ENCODE measurements at places on chromosomes 12 and 14. TPM values are rescaled to one million over a fixed set of nuclear protein-coding genes. Genes with fewer than 3 reads are reported as not detected.

- H3K36me3 ChIP-seq, result peaks cover 16% of the 10 kb centered on the region
- peak overlapping the region; percentile 87 for H3K4me3 ChIP-seq
These were observed 652 bp upstream of the SELPLG start for GRCh38 chr12:108634341-108634751.

DNA sequence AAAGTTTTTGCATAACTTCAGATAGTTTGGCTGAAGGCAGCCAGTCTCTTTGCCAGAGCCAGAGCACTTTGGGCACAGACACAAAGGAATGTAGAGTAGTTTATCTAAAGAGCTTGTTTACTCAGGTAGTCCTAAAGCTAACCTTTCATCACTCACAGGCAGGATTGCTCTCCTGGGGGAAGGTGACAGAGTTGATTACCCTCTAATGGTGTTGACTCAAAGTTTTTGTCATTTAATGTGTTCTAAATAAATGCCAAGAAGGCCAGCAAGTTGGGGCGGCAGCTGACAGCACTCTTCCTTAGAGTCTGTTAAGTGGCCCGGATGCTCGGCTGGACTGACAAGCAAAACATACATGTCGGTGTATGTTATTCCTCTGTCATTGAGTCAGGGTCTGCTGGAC, 9.3 kb upstream of the TAS2R46 start:
- no peak for DNase-seq
- H3K36me3 ChIP-seq, result no peaks in the 10 kb centered on the region
- H3K4me3 ChIP-seq, result no peak overlapping the region
- H3K27me3 ChIP-seq, result no peaks in the 10 kb centered on the region

DNA sequence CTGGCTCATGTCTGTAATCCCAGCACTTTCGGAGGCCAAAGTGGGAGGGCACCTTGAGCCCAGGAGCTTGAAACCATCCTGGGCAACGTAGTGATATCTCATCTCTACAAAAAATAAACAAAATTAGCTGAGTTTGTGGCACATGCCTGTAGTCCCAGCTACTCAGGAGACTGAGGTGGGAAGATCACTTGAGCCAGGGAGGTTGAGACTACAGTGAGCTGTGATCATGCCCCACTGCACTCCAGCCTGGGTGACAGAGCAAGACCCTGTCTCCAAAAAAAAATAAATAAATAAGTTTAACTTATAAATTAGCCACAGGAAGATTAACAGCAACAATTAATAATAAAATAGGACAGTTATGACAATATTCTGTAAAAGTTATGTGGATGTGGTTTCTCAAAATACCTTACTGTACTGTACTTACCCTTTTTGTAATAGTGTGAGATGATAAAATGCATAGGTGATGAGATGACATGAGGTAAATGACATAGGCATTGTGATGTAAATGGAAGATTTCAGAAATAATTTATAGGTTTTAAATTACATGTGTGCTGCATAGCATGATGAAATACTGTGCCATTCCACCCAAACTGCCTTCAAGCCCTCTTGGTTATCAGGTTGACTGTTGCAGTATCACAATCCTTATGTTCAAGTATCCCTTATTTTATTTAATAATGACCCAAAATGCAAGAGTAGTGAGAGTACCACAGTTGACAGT, 22.0 kb downstream of the USP15 start:
- no peak overlapping the region for H3K4me3 ChIP-seq
- H3K36me3 ChIP-seq, result peaks cover 11% of the 10 kb centered on the region
- H3K4me1 ChIP-seq, result peaks cover 12% of the 10 kb centered on the region
- H3K27me3 ChIP-seq, result no peaks in the 10 kb centered on the region

- H3K27me3 ChIP-seq, result no peaks in the 10 kb centered on the region
- no peak overlapping the region for H3K27ac ChIP-seq
- no peak for DNase-seq
These were observed 22.2 kb downstream of the IFNG start for GRCh38 chr12:68137335-68137830.

DNA sequence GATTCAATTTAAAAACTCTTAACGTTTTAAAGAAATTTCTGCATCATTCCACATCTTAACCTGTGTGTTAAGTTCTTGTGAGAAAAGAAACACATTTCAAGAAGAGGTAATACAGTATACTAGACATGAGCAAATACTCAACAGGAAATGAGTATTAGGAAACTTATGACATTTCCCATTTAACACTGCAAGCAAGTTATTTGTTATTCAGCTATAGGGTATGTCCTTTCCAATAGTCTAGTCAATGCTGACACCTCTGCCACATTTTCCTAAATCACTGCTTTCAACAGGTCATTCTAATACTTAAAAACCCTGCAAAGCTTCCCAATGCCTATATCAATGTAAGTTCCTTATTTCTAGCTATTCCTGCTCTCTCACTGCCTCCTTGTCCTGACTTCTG, 93.1 kb downstream of the DDHD1 start:
- peaks cover 15% of the 10 kb centered on the region for H3K36me3 ChIP-seq
- no peak overlapping the region for H3K27ac ChIP-seq
- H3K4me3 ChIP-seq, result no peak overlapping the region
- DNase-seq, result no peak
- no peaks in the 10 kb centered on the region for H3K27me3 ChIP-seq

GRCh38 chr14:56633544-56633943, 53.9 kb downstream of the TMEM260 start:
- peaks cover 81% of the 10 kb centered on the region for H3K36me3 ChIP-seq
- no peak overlapping the region for H3K27ac ChIP-seq
- DNase-seq, result no peak
- no peak overlapping the region for H3K4me3 ChIP-seq

GRCh38 chr14:29274890-29275596, 508.5 kb downstream of the FOXG1 start:
- no peak overlapping the region for H3K27ac ChIP-seq
- no peaks in the 10 kb centered on the region for H3K27me3 ChIP-seq
- H3K4me3 ChIP-seq, result no peak overlapping the region
- H3K4me1 ChIP-seq, result no peaks in the 10 kb centered on the region

GRCh38 chr12:92886131-92886530, 43.0 kb downstream of the EEA1 start:
- peaks cover 18% of the 10 kb centered on the region for H3K36me3 ChIP-seq
- no peaks in the 10 kb centered on the region for H3K27me3 ChIP-seq
- no peak overlapping the region for H3K27ac ChIP-seq
- DNase-seq, result no peak
- no peak overlapping the region for H3K4me3 ChIP-seq

SDR9C7 gene
- total RNA-seq, result not detected

FSCB gene
- total RNA-seq, result not detected
